ENCODE measurements at places on chromosomes 5 and 9.

GRCh38 chr5:39495227-39495626, 70.4 kb upstream of the DAB2 start:
- DNase-seq, result no peak

DNA sequence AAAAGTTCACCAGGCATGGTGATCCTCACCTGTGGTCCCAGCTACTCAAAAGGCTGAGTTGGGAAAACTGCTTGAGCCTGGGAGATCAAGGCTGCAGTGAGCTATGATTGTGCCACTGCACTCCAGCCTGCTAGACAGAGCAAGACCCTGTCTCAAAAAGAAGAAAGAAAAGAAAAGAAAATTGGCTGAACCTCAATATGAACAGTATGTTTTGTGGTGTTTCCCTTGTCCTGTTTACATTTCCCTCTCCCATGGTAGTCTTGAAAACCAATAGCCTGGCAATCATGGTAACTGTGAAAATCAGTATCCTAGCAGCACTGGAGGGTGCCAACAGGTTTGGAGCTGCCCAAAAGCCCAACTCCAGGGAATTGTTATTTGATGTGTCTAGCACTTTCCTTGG, 174.1 kb upstream of the NR4A3 start:
- DNase-seq, result no peak

GRCh38 chr9:706606-707459, 134.7 kb upstream of the DMRT1 start:
- peak; percentile 62 for DNase-seq

GRCh38 chr9:37936965-37937364, 33.0 kb upstream of the SLC25A51 start:
- no peak for DNase-seq

DNA sequence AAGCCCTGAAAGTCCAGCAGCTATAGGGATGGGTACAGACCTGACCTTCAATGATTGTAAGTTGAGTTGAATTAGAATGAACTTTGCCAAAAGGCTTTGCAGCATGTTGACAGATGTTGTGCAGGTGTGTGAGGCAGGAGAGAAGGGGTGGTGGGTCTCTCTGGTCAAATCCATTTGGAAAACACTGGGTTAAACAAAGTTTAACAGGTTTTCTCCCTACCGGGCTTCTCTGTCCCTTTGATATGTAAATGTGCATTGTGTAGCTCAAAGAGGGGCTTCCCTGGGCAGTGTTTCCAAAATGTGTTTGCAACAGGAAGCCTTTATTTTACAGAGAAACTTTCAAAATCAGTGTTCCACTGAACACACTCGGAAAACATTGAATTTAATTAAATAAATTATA, 72.1 kb upstream of the BRINP1 start:
- no peak for DNase-seq

DNA sequence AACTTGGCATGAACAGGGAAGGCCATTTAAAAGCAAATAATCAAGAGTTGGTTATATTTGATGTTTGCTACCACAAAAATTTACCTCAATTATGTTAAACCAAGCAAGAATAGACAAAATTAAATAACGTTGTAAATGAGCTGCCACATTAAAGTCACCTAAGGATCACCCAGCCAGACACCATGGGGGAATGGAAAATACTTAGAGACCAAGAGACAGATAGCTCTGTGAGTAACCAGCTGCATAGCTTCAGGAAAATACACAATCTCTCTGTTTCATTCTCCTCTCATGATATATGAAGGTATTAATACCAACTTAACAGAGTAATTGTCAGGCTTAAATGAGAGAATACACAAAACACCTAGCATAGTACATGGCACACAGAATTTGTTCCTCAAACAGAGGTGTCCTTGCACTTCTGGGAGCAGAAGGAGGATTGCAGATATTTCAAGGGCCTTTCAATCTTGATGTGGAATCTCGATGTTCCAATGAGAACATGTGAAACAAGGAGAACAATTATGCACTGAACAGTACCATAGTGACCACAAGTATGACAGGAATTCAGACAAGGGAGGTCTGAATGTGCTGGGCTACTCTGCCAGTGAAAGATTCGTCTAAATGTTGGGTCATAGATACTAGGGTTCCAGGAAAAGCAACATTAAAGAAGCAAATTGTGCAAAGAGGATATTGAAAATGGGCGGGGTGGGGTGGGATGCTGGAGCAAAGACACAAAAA, 18.6 kb downstream of the JAKMIP2 start:
- no peak for DNase-seq

- peak; percentile 62 for DNase-seq
Observed at GRCh38 chr5:616484-617039, 4.4 kb downstream of the CEP72 start.

- DNase-seq, result no peak
Observed at GRCh38 chr9:125397736-125398135, 136.1 kb downstream of the GAPVD1 start.

All from common myeloid progenitor, CD34-positive (primary cell).